ENCODE measurements at places on chromosomes 4 and X. TPM values are rescaled to one million over a fixed set of nuclear protein-coding genes. Genes with fewer than 3 reads are reported as not detected.

GRCh38 chr4:118797558-118798142 is 38.3 kb downstream of the SEC24D start:
- no peak for DNase-seq

DNA sequence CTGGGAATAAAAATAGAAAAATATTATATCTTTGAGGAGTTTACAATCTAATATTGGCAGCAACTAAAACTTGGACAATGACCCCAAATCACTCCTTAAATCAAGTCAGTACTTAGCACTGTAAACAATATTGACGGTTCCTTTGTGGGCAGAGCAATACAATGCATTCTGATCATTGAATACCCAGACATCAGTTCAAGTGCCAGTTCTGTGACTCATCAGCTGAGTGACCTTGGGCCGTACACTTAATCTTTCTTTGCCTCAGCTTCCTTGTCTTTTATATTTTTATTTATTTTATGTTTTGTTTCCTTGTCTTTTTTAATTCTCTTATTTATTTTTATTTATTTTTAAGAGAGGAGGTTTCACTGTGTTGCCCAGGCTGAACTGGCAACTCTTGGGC is 112.2 kb upstream of the ANXA3 start:
- DNase-seq = no peak

GRCh38 chr4:75698162-75698962 is 25.2 kb upstream of the G3BP2 start:
- DNase-seq = no peak

- no peak for DNase-seq
These were observed 18.4 kb upstream of the TBC1D1 start for GRCh38 chr4:37872310-37872988.

- no peak for DNase-seq
These were observed 27.9 kb upstream of the FUNDC1 start for GRCh38 chrX:44570522-44570921.

DNA sequence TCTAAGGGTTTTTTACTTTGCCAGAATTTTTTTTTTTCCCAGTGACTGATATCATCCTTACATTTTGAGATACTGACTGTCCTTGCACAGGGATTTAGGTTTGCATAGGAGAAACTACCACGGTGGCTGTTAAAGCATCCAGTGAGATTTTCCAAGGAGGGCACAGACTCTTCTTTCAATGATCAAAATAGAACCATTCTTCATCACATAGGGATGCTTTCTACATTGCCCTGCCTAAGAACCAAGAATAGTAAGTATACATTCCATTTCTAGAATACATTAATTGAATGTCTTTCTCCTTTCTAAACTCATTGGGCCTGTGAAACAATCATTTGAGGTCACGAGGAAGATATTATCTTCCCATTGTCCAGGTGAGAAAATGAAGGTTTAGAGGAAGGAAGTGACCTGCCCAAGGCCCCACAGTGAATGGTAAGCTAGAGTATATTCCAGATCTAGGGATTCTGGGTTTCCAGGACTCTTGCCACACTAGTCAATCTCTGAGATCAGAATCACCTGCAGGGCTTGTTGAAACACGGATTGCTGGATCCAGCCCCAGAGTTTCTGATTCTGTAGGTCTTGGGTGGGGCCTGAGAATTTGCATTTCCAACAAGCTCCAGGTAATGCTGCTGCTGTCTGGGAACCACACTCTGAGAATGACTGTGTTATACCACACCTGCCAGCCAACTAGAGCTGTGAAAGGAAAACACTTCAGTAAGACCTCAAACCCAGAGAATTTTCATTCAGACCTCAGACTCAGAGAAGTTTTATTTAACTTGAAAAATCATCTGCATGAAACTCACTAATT is 17.7 kb upstream of the TMEM154 start:
- no peak for DNase-seq

- DNase-seq = peak; percentile 12
These were observed 139.7 kb downstream of the EFHC2 start for GRCh38 chrX:44203791-44204190.

DNA sequence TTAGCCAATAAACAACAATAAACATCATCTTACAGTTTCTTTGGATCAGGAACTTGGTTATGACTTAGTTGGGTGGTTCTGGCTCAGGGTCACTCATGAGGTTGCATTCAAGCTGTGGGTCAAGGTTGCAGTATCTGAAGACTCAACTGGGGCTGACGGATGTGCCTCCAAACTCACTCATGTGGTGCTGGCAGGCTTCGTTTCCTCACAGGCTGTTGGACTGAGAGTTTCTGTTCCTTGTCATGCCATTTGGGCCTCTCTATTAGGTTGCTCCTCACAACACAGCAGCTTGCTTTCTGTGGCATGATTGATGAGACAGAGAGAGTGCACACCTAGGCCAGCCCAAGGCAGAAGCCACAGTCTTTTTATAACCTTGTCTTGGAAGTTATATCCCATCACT is 20.7 kb downstream of the FRMPD3 start:
- no peak for DNase-seq

- DNase-seq = no peak
These were observed 25.9 kb downstream of the HAND2 start for GRCh38 chr4:173504181-173504503.

DNA sequence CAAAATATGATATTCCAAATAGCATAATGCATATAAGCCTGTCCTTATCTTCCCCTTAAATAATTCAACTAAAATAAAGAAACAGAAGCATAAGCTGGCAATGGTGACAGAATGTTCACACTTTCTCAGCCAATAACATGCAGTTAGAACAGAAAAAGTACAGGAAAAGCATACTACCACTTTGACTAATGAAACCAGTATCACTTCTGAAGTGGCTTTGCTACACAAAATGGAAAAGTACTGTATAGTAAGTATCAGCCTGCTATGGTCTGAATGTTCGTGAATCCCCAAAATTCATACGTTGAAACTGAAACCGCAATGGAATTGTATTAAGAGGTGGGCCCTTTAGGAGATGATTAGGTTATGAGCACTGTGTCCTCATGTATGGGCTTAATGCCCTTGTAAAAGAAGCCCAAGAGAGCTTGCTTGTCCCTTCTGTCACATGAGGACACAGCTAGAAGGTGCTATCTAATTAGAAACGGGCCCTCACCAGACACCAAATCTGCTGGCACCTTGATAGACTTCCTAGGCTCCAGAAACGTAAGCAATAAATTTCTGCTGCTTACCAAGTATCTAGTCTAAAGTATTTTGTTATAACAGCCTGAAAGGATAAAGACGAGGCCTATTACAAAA is 102.6 kb downstream of the PRDM5 start:
- DNase-seq = no peak

- DNase-seq = no peak
These were observed 114.3 kb upstream of the TEX13C start for GRCh38 chrX:125205133-125205917.

DNA sequence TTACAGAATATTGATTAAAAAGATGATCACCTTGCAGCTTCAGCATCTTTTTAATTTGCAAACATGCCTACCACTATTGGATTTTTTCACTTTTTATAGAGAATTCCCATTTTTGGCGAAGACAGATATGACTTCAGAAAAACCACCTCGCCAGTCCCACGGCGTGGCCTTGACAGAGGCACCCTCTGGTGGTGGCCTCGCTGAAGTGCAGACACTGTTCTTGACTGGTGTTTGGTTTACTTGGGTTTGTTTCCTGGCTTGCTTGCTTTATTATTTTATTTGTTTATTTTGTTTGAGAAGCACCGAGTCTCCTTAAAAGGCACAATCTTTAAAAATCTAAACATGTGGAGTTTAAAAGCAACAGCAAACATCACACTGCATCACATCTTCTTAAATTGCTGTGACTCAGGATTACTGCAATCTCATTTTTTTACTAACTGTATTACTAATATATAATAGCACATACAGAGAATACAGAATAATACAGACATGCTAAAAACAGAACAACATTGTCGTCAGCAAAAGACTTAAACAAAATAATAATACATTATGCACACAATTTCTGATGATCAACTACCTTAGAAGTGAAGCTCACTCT is 13.1 kb upstream of the AMTN start:
- peak; percentile 42 for DNase-seq

Gene HPSE
- total RNA-seq = 12.6 TPM

Gene GAGE2A
- total RNA-seq = 0.52 TPM

Gene NR0B1
- total RNA-seq = not detected

Data from HCT116 (cell line).